ENCODE measurements at places on chromosomes 5 and 9.

DNA sequence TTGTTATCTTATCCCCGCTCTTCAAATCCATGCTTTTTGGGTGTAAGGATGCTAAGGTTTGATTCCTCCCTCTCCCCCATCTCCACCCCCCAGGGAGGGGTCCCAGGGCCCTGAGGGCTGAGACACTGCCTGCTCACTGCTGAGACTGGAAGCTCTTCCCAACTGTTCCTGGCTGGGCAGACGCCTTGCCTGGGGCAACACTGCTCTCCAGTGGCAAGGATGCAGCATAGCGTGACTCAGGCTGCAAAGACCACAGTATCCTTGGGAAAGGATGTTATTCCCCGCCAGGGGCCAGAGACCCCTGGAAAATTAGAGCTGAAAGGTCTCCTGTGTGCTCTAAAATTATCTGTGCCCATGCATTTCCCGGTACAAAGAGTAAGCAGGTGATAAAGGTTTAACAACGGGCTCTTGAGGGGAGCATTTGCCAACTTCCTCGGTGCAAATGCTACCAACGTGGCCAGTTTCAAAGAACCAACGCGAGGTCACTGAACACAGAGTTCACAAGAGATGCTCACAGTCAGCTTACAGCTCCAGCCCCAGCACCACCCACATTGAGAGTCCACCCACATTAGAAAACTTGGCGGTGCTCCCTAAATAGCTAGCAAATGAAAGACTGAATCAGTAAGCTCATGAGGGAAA, 271.9 kb downstream of the NSG2 start:
- peak; percentile 54 for DNase-seq

- no peak for DNase-seq
Measured at GRCh38 chr5:55578771-55579170, 44.0 kb upstream of the PLPP1 start.

DNA sequence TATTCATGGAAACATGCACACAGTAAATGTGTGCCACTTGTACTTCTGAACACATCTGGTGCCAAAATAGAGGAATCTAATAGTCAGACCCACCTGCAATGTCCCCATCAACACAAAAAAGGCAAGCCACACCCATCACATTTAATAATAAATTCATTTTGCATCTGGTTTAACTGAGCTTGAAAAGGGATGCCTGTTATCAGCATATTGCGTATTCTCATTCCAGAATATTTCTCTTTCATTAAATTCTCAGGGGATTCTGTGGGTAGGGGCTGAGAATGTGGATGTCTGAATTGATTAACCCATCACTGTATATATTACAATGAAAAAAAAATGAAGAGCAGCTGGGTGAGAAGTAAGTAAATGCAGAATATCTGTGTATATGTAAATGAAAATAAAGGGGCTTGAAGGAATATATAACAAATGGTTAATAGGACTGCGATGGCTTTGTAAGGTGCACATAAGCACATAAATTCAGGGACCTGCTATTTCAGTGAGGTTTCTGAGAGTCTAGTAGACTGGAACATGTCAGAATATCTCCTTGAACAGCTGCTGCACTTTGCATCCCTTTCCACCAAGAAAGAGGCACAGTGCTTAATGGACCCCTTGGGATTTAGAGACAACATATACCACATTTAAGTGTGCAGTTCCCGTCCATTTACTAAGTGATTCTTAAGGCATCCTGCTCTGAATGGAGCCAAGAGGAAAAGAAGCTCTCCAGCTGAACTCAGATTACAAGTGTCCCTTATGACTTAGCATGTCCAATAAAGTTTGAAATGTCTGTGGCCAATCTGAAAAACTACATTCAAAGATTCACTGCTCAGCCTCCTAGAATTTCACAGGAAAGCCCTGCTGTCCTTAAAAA, 104.1 kb upstream of the NIPBL start:
- DNase-seq: no peak

DNA sequence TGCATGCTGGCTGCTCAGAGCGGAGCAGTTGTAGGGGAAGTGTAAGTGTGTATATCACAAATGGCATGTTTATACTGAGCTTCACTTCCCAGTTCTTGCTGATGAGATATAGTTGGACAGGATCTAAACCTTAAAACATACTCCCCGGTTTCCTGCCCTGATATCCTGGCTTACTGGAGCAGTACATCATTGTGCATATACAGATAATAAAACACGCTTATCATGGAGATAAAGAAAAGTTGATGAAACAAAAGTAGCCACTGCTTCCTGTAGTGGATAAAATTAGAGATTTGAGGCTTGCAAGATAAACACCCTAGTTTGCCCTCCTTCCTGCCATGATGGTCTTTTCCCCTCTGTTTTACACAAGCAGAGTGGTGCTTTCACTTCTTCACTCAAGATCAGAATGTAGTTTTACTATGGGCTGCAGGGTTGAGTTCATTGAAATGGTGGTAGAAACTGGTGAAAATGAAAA, 15.0 kb downstream of the NPR3 start:
- DNase-seq: no peak

GRCh38 chr9:4012441-4012840, 287.4 kb downstream of the GLIS3 start:
- no peak for DNase-seq

- DNase-seq: no peak
Measured at GRCh38 chr5:172762214-172763119, 8.5 kb downstream of the DUSP1 start.

DNA sequence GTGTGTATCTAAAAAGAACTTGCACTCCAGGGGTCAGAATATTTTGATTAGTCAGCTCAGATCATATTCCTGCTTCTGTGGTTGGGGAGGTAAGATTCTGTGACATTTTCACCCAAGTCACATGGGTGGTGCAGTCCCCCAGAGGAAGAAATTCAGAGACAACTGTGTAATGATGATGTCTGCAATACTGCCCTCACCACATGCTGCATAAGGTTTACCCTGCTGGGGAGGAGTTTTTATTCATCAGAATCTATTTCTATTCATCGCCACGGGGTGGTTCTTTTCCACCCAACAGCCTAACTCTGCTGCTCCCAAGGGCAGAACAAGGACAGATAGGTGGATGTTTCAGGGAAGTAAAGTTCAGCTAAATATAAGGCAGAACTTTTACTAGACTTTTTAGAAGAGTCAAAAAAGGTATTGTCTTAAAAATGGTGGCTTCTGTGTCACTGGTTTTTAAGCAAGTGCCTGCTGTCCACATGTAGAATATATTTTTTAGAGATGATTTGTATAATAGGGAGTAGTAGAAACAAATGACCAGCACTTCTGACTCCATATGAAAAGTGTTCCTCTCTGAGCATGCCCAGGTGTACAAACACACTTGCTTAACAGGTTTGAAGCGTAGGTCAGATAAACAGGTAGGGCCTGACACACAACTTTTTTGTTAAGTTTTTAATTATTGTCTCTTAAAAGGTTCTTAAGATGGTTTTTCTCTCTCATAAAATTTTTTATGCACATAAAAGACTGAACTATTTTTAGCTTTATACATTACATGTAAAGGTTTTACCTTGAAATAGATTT, 352.7 kb downstream of the LRRC70 start:
- no peak for DNase-seq

- no peak for DNase-seq
Measured at GRCh38 chr5:132046880-132047299, 13.6 kb upstream of the IL3 start.
